Stimulated activated CD8-positive, alpha-beta memory T cell treated with anti-CD3 and anti-CD28 coated beads, Interleukin-7, amount 100 ng/mL, for 24 hours (primary cell): ENCODE measurements at places on chromosomes 4 and X.

DNA sequence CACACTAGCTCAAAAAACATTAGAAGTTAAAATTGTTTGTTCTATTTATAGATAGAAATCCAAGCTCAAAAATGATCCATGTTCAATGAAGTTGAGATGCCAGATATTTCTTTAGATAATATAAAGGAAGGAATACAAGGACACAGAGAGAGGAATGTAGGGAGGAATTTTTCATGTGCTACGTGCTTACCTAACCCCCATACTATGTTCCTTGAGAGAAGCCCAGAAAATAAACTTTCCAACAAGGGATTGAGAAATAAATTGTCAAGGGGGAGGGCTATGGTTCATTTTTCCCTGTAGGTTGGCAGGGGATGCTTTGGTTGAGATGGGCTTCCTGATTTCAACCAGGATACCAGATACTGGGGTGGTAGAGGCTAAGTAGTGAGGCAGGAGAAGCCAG, 15.6 kb upstream of the ADH5 start:
- no peak for DNase-seq

- DNase-seq, result no peak
Measured at GRCh38 chrX:134948333-134949241, 42.2 kb upstream of the SMIM10 start.

GRCh38 chrX:105880491-105880890, 58.2 kb downstream of the NRK start:
- no peak for DNase-seq

DNA sequence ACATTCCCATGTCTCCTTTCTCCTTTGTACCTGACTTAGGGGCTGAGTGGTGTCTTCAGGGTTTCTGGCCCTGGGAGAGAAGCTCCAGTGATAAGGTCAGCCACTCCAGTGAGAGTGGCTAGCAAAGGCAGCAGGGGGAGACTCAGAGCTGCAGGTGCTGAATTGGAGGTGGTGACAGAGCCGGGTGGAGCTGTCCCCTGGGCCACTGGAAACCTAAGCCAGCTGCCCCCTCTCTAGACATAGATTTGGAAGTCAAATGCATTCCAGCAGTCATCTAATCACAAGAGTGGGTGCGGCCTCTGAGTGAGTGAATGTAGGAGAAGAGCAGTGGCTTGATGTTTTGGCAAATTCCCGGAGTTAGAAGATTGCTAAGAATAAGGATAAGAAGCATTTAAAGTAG, 28.5 kb downstream of the TRIM2 start:
- no peak for DNase-seq

DNA sequence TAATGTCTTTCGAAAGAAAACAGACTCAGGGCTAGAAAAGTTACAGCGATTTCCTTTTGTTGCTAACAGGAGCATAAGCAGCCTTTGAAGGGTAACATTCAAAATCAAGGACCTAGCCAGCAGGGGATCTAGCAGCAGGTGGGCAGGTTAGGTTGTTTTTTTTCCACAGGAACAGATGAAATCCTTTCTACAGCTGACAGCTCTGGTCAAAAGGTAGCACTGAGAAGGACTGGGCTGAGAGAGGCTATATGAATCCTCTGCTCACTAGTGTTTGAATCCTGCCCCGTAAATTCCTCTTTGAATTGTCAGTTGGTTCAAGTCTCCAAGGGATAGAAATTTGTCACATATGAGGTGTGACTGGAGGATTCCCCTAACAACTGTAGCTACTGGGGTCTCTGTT, 188.2 kb downstream of the SH2D1A start:
- DNase-seq, result no peak

- DNase-seq, result no peak
Measured at GRCh38 chrX:83022020-83022419, 486.1 kb upstream of the POU3F4 start.

- no peak for DNase-seq
Measured at GRCh38 chrX:95728446-95728845, 956.2 kb upstream of the DIAPH2 start.

DNA sequence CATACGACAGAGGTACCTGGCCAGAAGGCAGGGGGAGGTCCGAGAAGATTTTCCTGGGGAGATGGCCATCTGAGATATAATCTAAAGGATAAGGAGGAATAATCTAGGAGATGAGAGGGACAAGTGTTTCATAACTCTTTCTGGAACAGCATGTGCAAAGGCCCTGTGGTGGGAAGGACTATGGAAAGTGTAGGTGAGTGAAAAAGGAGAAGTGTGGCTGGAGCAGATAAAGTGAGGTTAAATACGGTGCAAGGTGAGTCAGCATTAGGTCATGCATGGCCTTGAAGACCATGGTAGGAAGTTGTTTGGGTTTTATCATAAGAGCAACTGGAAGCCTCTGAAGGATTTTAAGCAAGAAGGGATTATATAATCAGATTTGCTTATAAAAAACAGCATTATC, 34.6 kb upstream of the MTM1 start:
- DNase-seq, result no peak

DNA sequence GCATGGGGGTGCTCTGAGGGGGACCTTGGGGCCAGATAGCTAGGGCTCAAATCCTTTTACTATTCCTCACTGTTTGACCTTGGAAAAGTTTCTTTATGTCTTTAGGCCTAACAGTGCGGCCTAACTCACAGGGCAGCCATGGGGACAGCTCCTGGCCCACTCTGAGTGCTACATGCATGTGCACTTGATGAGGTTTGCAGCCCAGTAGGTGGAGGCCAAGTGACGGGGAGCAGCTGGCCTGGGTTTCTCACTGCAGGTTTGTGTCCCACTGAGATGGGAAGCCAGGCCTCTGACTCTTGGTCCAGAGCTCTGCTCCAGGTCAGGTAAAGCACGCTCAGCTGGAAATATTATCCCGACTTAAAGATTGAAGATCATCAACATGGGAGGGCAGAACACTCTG, 102.8 kb downstream of the SLC2A9 start:
- no peak for DNase-seq

- no peak for DNase-seq
Measured at GRCh38 chr4:55729351-55730279, 90.0 kb upstream of the EXOC1L start.

DNA sequence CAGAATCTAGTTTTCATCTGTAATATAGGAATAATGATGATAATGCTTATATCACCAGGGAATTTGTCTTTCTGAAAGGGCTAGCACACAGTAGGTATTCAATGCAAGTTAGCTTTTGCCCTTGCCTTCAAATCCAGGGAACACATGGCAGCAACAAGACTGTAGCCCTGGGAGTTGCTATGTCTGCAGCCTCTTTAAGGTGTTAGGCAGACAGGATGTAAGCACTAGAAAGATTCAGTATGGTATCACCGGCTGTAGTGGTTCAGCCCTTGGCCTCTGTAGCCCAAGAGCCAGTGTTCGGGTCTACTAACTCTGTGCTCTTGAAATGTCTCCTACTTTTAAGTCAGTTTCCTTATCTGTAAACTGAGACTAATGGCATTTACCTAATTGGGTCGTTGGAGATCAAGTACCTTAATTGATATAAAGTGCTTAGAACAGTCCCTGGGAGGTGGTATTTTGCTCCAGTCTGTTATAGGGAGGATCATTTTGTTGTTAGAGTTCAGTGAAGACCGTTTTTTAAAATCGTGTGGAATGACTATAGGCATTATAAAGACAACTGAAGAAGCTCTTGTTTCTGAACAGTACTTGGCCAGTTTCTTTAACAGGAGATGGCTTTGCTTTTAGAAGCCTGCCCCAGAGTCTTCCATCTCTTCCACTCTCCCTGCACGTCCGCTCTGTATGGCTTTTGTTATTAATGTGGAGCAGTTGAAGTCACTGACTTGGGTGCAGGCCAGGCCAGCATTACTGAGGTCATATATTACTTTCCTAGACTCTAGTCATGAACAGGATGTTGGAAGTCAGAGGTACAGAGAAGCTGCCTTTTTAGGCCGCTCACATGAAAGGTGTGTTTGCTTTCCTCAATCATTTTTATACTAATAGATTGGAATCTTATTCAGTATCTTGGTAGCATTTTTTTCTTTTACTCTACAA, 44.8 kb downstream of the GAB1 start:
- DNase-seq, result no peak

DNA sequence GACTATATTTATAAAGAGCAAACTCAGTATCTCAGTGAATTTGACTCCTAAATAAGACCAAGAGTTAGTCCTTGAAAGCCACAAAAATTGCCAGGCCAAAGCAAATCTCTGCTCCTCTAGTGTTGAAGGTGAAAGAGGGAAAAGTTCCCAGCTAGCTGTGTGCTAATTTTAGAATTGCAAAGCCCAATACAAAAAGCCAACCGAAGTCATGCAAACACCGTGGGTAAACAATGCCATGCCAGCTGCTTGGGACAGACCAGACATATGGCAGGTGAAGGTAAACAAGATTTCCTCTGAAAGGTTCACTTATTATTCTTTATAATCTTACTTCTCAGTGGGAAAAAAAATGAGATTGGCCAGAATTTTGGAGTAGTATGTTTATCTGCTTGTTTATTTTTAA, 80.5 kb upstream of the LNX1 start:
- DNase-seq, result no peak

DNA sequence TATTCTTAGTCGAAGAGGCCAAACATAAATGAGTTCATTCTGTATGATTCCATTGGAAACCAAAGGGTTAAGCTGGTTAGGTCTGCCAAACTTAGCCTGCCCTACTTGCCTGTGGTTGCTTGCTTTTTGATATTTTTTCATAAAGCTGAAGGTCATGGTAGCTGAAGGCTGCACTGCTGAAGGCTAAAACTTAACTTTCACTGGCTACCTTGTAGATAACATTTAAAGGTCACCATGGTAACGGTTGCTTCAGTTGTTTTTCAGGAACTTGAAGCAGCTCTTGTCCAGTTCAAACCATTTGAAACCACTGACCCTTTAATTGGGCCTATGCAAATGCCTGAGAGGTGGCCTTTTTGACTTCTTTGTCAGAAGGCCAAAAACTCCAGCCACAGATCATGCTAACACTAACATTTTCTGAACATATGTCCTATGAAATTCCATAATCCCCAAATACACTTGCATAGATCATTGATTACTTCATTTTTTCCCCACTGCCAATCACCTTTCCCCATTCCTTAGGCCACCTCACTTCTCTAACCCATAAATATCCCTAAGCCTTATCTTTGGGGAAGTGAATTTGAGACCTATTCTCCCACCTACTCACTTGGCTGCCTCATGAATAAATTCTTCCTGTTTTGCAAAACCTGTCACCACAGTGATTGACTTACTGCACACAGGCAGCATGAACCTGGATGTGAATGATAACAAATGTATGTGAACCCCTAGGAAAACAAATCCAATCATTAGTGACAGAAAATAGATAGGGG, 10.7 kb upstream of the SMIM10L2A start:
- no peak for DNase-seq

- DNase-seq, result peak; percentile 16
Measured at GRCh38 chrX:120560405-120560841, 339 bp downstream of the CUL4B start.

DNA sequence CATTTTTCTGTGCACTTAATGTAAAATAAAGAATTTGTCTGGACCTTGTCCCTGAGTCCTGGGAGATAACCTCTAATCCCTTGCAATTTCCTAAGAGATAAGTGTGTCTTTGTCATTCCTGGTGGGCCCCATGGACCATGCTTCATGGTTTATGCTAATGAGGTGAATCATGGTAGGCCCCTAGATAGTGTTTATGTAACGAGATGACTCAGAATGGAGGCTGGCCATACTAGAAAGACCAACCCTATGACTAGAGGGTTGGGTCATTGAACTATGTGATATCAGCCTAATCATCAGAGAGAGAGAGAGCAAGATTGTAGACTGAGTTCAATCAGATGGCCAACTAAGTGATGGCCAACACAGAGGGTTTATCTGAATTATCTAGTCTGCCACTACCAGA, 64.2 kb upstream of the NHSL2 start:
- DNase-seq, result no peak

DNA sequence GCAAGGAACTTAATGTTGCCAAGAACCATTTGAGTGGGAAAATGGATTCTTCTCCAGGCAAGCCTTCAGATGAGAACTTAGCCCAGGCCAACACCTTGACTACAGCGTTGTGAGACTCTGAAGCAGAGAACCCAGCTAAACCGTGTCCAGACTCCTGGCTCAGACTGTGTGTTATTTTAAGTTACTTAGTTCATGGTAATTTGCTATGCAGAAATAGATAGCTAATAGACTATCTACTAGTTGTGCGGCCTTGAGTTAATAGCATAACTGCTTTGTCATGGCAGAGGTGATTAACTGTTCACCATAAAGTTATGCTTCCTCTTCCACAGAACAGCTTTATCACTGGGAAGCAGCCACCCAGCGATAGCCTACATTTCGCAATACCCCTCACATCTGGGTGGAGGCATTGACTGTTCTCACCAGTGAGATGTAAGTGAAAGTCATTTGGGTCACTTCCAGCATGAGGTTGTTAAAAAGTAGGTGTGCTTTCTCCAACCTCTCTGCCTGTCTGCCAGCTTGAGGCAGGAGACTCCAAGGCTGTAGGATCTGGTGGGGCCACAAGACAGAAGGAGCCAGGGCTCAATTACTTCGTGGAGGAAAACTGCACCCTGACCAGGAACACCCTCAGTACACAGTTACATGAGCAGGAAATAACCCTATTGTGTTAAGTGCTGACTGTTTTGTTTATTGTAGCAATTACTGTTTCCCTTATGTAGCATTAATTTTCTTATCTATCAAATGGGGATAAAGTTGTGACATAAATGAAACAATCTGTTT, 94.2 kb downstream of the GPAT3 start:
- DNase-seq, result no peak

- DNase-seq, result no peak
Measured at GRCh38 chr4:138216272-138216867, 25.8 kb downstream of the SLC7A11 start.

- no peak for DNase-seq
Measured at GRCh38 chrX:15988661-15989603, 134.3 kb upstream of the AP1S2 start.

DNA sequence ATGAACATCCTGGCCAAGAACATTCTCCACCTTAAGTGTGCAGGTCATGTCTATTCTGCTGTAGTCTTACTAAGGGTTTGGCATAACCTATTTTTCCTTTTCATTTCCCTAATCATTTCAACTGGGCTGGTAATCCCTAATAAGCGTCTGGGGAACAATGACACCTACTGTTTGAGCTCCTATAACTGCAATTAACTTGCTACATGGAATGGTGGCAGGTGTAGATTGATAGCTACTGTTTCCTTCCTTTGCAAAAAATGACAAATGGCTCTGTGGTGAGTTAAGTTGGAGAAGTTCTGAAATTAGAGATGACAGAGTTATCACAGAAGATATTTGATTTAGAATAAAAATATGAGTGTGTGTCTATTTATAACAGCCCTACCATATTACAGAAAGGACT, 104.5 kb upstream of the NAP1L5 start:
- DNase-seq, result no peak

DNA sequence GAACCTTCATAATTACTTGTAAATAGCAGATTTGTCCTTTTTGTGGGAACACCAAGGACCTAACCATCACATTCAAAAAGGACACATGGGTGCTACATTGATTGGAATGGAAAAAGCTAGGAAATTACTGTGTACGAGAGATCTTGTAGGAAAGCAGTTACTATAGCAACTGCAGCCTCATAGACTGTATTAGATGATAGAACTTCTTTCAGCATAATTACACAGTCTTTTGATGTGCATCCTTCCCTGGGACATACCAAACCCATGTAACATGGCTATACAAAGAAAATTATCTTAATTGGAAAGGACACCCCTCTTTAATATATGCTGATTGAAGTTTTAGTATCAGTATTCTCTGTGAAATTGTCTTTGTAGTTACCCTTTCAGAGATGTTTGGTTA, 130.7 kb upstream of the CTSO start:
- DNase-seq, result no peak
